Immature natural killer cell (primary cell): ENCODE measurements at places on chromosomes 6 and 20. TPM values are rescaled to one million over a fixed set of nuclear protein-coding genes. Genes with fewer than 3 reads are reported as not detected.
A peak's percentile ranks its signal among the peaks of the same experiment; 100 is the strongest.

Gene ENPP5
- polyA plus RNA-seq: 36.1 TPM

Gene MCCD1
- not detected for polyA plus RNA-seq

Gene VSTM2L
- not detected for polyA plus RNA-seq

Gene SLC35D3
- not detected for polyA plus RNA-seq

Gene CCN5
- not detected for polyA plus RNA-seq

Gene RAET1G
- not detected for polyA plus RNA-seq

Gene SAMD10
- polyA plus RNA-seq: 6.5 TPM

Gene NUP43
- 6.8 TPM for polyA plus RNA-seq

Gene RFX6
- polyA plus RNA-seq: not detected

Gene C4B
- 0.67 TPM for polyA plus RNA-seq

Gene NKX2-2
- polyA plus RNA-seq: not detected

Gene HCK
- polyA plus RNA-seq: 7.3 TPM

DNA sequence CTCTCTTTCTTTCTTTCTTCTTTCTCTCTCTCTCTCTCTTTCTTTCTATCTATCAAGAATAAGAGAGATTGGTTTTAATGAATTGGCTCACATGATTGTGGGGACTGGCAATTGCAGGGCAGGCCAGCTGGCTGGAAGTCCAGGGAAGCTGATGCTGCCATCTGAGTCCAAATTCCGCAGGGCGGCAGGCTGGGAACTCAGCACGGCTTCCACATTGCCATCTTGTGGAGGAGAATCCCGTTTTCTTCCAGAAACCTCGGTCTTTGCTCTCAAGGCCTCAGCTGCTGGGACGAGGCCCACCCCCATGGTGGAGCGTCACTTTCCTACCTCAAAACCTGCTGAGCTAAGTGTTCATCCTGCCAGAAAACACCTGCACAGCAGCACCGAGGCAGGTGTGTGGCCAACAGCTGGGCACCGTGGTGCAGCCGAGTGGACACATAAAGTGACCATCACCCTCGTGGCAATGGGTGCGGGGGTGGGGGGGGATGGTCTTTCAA, 58.8 kb upstream of the SLCO4A1 start:
- DNase-seq: no peak

- no peak for DNase-seq
Measured at GRCh38 chr6:87110636-87111035, 15.7 kb upstream of the CGA start.

- DNase-seq: no peak
Measured at GRCh38 chr6:154648188-154648887, 84.9 kb upstream of the SCAF8 start.

DNA sequence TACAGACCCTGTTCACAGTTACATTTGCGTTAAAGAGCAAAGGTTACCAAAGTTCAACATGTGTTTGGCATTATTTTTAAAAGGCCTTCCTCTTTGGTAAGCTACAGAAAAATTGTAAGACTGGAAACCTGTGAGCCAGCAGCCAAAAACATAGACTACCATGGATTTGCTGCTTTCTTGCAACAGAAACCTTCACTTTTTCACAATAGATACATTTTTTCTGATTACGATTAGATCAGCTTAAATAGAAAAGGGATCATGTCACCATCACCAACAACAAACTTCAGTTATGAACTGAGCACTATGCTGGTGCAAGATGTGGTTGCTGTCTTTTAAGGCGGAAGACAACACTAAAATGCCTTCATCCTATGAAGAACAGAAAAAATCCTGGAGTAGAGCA, 112.3 kb upstream of the MARCKS start:
- no peak for DNase-seq

- DNase-seq: no peak
Measured at GRCh38 chr6:14544666-14545065, 427.1 kb downstream of the CD83 start.

GRCh38 chr20:43665466-43666176, 1.3 kb upstream of the MYBL2 start:
- no peak for DNase-seq

DNA sequence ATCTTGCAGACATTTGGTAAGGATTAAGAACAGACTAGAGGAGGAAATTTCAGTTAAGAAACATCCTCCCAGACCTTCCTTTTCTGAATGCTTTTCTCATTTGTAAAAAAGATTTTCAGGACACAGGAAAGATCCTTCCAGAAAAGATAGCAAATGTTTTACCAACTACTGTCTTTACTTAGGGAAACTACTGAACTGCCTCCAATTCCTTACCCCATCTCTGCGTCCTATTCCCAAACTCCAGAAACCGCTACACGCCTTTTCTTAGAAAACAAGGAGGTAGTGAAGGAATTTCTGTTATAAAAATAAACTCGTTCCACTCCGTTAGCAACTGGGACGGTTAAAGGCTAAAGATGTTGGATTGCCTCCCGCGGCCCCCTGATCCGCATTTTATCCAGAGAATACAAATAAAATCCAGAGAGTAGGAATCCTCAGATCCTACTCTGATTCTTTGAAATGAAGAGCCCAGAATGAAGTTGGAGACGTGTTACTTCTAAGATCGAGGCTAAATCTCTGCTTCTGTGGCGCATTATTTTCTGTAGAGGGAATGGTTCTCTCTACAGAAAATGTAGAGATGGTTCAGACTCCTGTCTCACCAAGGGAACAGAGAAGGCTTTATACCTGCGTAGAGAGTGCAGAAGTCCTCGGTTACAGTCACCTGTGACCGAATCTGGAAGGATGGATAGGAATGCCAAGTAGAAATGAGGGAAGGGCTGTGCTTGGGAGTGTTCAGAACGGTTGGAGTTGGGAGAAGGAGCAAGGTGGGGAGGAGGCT, 133.0 kb downstream of the GPX5 start:
- no peak for DNase-seq

- no peak for DNase-seq
Measured at GRCh38 chr20:50467718-50468356, 42.3 kb upstream of the PTPN1 start.

DNA sequence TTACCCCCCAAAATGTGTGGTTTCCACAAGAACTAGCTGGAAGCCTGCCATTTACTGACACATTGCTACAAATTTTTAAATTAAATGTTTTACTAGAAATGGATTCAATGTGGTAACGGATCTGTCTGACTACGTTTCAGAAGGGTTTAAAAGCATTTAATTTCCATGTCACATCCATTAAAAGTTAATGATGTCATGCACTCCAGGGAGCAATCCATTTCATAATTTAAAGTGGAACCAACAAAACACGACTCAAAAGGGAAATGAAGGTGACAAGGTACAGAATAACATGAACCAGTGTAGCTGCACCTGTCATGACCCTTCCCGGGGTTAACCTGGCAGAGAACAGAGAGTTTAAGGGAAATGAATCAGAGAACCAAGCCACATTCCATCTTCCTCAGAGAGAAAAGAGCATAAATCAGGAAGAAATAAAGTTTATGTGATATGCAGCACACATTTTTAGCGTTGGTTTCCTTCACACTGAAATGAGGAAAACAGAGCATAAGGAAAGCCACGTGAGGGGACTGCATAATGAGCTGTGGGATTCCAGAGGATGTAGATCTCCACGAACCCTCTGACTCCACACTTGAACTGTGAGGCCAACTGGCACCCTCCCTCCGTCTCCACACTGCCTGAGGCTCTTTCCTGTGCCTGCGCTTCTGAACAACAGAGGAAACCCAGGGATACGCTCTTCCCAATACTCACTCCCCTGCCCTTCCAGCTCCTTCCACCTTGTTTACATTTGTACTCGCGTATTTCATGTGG, 170.3 kb upstream of the AHI1 start:
- no peak for DNase-seq

- DNase-seq: no peak
Measured at GRCh38 chr20:20503777-20504530, 136.1 kb downstream of the INSM1 start.

GRCh38 chr20:4161401-4162251, 146.3 kb upstream of the RNF24 start:
- DNase-seq: no peak

GRCh38 chr6:5425267-5425666, 164.0 kb downstream of the FARS2 start:
- no peak for DNase-seq

GRCh38 chr6:16103722-16104121, 25.2 kb upstream of the MYLIP start:
- no peak for DNase-seq

GRCh38 chr6:71410164-71410566, 121.6 kb downstream of the OGFRL1 start:
- no peak for DNase-seq

DNA sequence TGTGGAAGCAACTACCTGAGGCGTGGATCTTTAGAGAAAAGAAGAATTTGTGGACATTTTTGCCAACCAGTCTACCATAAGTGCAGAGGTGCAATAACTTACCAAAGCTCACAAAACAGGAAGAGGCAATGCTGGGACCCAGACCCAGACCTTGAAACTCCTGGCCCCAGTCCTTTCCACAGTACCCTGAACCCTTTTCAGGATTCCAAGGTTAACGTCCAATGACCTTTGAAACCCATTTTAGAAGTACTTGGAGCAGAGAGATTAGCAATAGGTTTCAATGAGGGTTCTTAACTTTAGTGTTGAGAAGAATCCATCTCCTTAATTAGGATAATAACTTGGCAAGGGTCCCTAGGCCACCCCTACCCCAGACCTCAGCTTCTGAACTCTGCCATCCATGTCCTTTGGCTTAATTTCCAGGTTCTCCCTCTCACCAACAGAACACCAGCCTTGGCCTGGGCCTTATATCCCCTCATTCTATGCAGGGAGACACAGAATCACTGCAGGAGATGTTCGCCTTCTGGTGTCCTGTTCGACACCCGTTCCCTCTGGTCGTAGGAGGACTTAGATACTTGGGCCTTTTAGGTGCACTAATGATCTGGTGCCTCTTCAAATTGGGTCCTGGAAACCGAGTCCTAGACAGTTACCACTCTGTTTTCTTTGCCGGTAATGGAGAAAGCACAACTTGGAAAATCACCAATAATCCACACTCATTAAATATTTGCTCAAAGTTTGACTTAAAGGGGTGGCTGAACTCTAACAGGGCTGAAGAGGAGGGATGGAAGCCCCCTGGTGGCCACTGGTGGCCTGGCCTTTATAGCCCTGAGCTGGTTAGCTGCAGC, 40.6 kb downstream of the ISM1 start:
- DNase-seq: peak; percentile 26

- DNase-seq: no peak
Measured at GRCh38 chr20:58137651-58138265, 90.7 kb downstream of the ANKRD60 start.

GRCh38 chr6:12566618-12567123, 149.9 kb upstream of the PHACTR1 start:
- DNase-seq: no peak

DNA sequence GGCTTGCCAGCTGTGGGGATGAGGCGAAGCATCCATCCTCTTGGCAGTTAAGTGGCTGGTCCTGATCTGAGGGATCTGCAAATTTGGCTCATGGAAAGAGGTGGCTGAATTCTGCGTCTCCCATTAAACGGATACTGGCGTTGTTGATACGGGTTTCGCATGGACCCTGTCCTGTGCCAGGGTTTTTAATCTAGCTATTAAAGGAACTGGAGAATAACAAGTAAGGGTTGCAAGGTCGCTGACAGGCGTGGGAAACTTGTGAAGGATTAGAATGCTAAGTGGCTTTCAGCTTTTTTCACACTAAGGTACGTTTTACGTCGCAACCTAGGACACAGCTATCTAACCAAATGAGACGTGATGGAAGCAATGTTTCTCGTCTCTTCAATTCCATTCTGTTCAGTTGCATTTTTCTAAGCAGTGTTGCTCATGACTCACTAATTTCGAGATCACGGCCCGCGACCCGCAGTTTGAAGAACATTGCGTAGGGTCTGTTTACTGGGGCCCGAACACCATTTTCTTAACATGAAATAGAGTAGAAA, 852 bp downstream of the GMNN start:
- DNase-seq: no peak

- no peak for DNase-seq
Measured at GRCh38 chr6:9250852-9251251, 815.5 kb upstream of the SLC35B3 start.

DNA sequence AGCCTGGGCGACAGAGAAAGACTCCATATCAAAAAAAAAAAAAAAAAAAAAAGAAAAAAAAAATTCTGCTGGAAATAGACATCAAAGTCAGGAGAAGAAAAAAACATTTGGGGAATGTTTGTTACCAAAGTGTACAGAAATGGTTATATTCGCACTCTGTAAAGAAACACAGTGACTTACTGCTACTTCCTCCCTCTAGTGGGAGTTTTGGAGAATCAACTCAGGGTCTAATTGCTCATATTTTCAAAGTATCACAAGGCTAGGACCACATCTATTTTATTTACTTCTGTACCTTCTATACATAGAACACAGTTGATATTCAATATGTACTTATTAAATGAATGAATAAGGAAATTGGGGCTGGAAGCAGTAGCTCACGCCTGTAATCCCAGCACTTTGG, 24.4 kb downstream of the ARG1 start:
- DNase-seq: no peak

GRCh38 chr6:109229536-109229935, 134.2 kb downstream of the CEP57L1 start:
- DNase-seq: no peak

DNA sequence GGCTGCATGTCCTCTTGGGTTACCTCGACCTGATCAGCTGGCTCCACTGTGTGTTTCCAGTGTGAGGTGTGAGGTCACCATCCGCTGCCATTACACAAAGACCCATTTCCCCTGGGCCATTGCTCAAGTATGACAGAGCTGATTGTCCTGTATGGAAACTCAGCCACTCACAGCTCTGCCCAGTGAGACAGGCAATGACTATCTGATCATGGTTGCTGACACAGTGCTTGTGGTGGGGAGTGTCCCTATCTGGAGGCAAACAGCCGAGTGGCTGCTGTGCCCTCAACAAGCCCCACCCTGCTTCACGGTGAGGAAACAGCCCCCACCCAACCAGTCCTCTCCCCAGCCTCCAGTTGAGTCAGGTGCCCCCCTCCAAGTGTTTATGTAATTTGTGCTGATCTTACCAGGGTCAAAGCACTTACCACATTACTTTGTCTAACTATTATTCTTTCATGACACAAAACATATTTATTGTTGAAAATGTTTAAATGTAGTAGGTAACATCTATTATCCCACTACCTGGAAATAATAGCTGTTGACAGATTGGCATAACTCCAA, 11.7 kb upstream of the MAPK13 start:
- DNase-seq: peak; percentile 83

GRCh38 chr20:61798632-61799031, 267.0 kb downstream of the TAF4 start:
- DNase-seq: no peak

GRCh38 chr20:64140956-64141355, 23.3 kb upstream of the MYT1 start:
- no peak for DNase-seq

DNA sequence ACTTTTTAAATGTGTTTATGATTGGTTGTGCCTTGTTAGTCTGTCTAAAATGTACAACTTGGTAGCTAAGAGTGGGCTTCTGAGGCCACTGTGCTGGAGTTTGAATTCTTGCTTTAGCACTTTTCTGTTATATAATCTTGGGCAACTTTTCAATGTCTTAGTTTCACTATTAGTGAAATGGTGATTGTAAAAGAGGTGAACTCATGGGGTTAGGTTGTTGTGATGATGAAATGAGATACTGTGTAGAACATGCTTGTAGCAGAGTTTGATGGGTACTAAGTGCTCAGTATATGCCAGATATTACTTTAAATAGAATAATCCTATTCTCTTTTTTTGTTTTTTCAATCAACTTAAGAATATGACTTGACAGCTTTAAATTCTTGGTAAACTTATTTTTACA, 624.7 kb downstream of the CD109 start:
- no peak for DNase-seq

- DNase-seq: no peak
Measured at GRCh38 chr20:10404023-10404628, 29.9 kb downstream of the MKKS start.
